ENCODE measurements at places on chromosomes 7 and 10. TPM values are rescaled to one million over a fixed set of nuclear protein-coding genes. Genes with fewer than 3 reads are reported as not detected.

Gene PBLD
- total RNA-seq, result 6.8 TPM

GRCh38 chr7:22387583-22387982 is 30.6 kb upstream of the RAPGEF5 start:
- peak; percentile 40 for DNase-seq

GRCh38 chr7:72223351-72223750 is 188.8 kb downstream of the CALN1 start:
- DNase-seq, result no peak

Gene GATA3
- not detected for total RNA-seq

GRCh38 chr10:78794736-78795455 is 273.9 kb upstream of the ZMIZ1 start:
- DNase-seq, result no peak

DNA sequence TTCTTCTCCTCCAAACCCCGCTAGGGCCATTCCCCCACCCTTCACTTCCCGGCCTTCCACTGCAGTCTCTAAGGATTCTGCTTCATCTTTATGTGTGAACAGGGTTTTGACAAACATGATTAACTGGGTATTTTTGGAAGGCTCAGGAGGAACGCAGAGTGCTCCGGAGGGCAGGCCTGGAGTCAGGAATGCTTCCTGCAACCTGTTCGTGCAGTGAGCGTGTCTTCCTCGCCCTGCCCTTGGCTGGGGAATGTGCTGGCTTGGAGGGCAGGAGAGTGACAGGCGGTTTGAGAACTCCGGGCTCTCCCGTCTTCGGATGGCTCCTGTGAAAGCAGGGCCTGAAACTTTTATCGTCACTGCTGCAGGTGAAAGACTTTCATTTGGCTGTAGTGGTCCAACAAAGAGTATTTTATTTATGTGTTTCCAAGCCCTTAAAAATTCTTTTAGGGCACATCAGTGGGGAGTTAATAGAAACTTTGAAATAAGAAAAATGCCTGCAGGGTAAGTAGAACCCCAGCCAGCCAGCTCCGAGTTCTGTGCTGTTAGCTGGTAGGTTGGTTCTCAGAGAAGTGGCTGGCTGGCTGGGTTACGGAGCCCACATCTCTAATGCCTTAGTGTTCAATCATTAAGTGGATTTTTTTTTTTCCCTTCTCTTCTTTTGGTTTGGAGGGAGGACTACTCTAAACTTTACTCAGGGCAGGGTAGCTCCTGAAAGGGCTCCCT is 51.0 kb downstream of the TCF7L2 start:
- DNase-seq, result no peak

DNA sequence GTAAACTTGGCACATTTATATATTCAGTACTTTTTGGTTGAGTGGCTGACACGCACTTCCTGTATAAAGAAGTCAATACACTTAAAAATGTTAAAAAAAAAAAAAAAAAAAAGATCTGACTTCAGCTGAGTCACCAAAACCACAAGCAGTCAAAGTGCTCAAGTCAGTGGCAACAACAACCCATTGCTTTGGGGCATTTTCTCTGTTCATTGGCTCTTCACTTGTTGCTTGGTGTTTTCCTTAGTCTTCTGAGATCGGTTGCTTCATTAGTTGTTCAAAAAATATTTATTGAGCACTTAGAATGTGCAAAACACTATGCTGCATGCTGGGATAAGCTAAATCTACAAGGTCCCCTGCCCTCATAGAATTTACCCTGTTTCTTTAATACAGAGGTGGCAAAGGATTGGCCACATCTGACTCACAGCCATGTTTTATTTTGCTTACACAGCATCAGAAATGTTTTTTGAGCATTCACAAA is 63.7 kb downstream of the ZNRF2 start:
- peak; percentile 90 for DNase-seq

DNA sequence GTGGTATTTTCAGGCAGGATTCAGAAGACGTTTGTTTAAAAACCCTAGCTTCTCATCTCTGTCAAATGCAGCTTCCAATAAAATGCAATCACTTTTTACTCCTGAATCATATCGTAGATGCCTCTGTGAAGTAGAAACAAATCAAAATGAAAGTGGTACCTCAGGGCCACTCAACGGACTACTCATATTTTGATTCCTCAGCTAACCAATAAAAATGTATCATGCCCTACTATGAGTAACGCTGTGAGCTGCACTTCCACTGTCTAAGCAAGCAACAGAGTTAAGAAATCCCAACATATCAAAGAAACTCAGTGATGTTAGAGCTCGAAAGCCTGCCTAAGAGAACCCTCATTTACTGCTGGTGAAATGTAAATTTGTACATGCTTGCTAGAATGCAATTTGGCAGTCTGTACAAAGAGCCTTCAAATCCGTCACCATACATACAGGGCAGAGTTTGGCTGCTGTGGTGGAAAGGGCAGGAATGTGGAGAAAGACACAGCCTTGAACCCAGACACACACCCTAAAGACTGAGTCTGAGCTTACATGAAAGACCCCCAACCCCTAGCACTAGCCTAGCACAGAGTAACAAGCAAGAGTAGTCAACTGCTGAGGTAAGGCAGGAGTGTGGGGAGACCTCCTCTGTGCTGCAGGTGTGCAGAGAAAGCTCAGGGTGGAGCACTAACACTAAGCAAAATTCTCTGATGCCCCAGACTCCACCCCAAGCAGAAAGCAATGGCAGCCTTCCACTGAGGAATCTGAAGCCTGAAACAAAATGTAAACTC is 151.5 kb downstream of the ANK3 start:
- DNase-seq, result peak; percentile 33

DNA sequence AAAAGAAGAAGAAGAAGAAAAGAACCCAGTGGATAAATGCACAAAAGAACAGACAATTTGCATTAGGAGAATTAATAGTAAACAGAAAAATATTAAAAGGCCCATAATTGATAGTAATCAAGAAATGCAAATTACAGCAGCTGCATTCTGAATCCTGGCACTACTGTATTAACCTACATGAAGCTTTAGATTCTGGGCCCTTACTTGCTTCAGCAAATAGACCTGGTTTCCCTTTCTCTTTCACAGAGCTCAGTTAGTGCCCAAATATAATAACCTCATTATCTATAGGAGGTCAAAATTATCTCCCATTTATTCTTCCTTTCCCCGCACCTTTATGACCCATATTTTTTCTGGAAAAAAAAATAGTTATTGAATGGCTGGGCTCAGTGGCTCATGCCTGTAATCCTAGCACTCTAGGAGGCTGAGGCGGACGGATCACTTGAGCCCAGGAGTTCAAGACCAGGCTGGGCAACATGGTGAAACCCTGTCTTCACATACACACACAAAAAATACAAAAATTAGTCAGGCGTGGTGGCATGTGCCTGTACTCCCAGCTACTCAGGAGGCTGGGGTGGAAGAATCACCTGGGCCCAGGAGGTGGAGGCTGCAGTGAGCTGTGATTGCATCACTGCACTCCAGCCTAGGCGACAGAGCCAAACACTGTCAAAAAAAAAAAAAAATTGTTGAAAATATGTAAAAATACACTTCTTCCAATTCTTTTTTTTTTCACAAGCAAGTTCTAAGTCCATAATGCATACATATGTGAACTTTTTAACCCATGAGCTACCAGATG is 36.0 kb upstream of the PIK3AP1 start:
- no peak for DNase-seq

- no peak for DNase-seq
These were observed 37.8 kb downstream of the TARP start for GRCh38 chr7:38235606-38236005.

GRCh38 chr7:41006306-41006995 is 696.4 kb downstream of the INHBA start:
- DNase-seq, result no peak

- DNase-seq, result no peak
These were observed 168.6 kb upstream of the NEBL start for GRCh38 chr10:21065621-21066248.

- no peak for DNase-seq
These were observed 10.7 kb upstream of the HOXA13 start for GRCh38 chr7:27210441-27211083.

DNA sequence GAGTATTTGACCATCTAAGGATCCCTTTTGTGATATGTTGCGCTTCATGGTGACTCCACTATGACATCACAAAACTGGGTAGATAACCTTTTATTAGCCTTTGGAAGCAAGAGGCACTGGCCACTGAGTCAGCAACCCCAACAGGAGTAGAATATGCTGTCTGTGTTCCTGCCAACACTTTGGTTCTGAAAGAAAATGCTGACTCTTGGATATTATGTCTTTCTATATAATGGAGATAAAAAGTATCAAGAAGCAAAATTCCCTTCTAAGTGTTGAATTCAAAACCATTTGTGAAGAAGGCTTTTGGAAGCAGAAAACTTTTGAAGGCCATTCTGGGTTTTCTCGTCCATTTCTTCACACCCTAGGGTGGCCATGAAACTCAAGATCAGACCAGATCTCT is 346.2 kb upstream of the LRGUK start:
- DNase-seq, result no peak

DNA sequence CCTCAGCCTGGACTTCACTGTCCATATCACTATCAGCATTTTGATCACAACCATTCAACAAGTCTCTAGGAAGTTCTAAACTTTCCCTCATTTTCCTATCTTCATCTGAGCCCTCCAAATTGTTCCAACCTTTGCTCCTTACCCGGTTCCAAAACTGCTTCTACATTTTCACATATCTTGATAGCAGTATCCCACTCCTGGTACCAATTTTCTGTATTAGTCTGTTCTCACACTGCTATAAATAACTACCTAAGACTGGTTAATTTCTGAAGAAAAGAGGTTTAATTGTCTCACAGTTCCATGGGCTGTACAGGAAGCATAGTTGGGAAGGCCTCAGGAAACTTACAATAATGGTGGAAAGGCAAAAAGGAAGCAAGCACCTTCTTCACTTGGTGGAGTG is 11.9 kb downstream of the THAP5 start:
- no peak for DNase-seq

Gene CHST3
- total RNA-seq, result 40.6 TPM

Gene AOC1
- not detected for total RNA-seq

Gene CCDC136
- total RNA-seq, result 3.2 TPM

DNA sequence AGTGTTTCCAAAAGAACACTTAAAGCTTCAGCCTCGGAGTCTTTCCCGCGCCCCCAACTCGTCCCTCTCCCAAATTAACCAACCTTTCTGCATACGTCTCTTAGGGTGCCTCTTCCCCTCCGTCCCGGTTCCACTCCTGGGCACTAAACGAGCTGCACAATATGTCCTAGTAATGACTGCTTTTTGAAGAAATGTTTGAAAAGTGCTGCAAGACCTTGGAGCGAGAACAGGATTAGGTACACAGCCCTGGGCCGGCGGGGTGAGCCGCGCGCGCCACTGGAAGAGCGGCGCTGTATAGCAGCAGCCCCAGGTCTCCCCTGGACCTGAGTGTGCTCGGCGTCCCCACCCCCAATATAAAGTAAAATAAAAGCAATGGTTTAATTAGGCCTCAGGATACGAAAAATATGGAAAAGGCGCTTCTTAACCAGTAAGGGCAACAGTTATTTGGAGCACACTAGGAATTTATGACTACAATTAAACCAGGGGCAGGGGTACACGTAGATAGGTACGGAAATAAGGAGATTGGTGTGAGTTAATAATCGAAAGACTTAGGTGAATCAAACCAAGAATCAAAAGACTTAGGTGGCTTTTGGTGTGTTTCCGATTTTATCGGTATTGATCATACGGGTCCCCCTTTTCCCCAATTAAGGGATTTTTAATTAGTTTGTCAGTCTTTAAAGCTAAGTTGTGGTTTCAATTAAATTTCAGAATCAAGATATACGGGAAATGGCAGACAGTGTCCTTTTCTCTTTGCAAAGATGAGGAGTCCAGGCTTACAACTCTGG is 1.9 kb downstream of the TET1 start:
- no peak for DNase-seq

GRCh38 chr7:36423633-36424032 is 34.0 kb downstream of the ANLN start:
- DNase-seq, result no peak

Gene KCNIP2
- 0.17 TPM for total RNA-seq

DNA sequence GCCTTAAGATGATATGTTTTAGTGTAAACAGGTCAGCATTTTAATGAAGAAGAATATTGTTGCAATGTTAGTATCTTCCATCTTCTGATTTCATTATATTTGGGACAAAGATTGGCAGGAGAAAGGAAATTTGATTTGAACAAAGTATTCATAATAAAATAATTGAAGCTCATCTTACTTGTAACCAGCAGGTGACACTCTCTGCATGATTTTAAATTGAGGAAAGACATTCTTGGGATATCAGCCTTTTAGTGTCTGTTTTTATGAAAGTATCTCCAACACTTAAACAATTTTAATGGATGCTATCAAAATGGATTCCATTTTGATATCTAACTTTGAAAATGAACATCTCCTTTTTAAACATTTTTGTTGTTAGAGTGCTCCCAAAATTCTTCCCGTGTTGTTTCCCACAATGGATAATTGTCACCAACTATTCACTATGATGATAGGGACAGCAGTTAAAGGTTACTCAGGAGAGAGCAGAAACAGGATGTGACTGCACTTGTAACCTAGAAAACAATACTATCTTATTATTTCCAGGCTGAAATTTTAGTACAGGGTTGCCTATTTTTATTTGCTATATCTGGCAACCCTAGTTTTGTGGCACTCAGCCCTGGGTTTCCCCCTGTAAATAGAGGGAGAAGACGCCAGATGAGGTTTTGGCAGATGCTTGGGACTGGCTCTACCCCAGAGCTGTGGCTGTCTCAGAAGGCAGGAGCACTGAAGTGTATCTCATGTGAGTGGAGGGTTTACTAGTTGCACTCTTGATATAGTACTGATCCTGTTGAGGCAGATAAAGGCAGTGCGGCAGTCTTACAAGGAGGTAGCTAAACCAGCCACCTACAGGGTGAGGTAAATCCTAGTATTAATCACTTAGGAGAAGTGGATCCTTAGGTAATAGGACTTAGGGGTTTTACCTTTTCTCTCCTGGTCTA is 31.0 kb upstream of the ABCB4 start:
- DNase-seq, result peak; percentile 15

Gene GRID1
- total RNA-seq, result not detected

Gene IL2RA
- total RNA-seq, result not detected

DNA sequence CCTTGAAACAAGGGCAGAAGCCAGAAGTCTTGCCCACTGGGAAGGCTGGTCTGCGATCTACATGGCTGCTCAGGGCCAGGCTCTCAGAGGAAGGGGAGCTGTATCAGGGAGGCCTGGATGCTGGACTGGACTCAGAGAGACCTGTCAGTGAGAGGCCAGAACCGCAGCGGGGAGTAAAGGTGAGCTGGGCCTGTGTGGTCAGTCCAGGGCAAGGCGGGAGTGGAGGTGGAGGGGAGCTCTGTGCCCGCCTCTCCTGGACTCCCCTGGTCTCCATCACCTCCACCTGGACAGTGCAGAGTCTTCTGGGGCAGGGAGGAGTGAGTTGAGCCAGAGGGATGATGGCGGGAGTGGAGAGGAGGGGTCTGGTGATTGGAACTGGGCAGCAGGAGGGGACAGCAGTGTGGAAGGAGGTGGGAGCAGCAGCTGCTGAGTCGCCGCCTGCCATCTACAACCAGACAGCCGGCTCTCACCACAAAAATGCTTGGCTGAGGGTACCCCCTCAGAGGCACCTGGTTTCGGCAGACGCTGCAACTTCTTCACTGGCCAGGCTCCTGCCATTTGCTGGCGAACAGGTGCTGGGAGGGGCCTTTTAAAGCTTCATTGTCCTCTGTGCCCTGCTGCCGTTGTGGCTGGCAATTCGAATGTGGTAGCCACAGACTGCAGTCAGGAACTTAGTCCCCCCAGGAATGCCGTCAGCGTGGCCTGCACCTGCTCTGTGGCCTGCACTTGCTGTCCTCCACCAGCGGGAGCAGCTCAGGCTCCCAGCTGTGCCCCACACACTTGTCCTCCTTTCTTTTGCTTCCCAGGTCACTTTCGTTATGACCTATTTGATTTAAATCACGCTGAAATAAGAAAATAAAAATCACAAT is 3.5 kb downstream of the RASSF4 start:
- DNase-seq, result peak; percentile 92

- no peak for DNase-seq
These were observed 33.5 kb upstream of the CPN1 start for GRCh38 chr10:100114976-100115770.

All from LHCN-M2 (cell line).